Muscle of leg (tissue), 16 donors: ENCODE measurements at places on chromosomes 7 and 10. TPM values are rescaled to one million over a fixed set of nuclear protein-coding genes. Genes with fewer than 3 reads are reported as not detected.

DNA sequence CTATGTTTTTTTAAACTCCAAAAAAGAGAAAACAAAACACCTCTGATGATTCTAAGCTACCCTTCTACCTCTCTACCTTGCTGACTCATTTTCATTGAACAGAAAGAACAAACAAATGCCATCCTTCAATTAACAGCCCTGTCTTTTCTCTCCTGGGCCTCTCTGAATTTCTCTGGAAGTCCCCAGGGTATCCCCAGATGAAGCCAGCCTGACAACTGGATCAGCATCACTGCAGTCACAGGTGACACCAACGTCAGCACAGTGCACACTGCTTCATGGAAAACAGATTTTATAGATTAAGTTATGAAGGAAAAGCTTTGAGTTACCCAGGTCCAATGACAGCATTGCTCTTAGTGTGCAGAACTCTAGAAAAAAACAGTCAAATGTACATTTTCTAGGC lies 5.7 kb downstream of the HUS1 start:
- no peak for DNase-seq

DNA sequence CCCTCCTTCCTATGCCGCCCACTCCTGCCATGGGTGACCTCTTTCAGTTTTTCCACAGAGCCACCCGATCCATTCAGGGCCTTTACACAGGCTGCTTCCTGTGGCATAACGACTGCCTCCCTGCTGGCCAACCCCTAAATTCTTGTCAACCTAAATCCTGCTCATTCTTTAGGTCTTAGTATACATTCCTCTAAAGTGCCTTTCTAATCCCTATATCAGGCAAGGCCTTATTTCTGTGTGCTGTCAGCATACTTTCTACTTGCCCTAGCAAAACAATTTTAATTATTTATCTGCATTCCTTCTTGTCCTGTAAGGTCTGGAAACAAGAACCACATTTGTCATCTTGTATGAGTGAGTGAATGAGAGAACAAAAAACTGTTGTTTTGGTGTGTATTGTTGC lies 132.4 kb downstream of the DNAH11 start:
- no peak for DNase-seq

IFIT1B gene
- total RNA-seq, result 1.1 TPM

INMT gene
- total RNA-seq, result 15.7 TPM

NPFFR1 gene
- total RNA-seq, result not detected

DNA sequence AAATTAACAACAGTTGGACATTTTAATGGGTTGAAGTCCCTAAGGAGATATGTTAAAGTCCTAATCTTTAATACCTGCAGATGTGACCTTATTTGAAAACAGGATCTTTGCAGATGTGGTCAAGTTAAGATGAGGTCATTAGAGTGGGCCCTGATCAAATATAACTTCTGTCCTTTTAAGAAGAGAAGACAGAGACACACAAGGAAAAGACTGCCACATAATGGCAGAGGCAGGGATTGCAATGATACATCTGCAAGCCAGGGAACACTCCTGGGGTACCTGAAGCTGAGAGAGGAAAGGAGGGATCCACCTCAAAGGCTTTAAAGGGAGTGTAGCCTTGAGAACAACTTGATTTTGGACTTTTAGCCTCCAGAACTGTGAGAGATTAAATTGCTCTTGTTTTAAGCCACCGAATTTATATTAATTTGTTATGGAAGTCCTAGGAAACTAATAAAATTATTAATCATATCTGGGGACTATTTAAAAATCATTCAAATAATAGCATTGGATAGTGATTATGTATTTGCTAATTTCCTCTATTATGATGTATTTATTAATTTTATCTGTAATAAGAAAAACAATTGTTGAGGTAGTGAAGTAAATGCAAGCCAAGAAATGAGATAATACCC lies 700.0 kb upstream of the PCDH15 start:
- peak; percentile 5 for DNase-seq

EBF3 gene
- 33.6 TPM for total RNA-seq

GRCh38 chr10:107002068-107002467 lies 162.4 kb downstream of the SORCS1 start:
- DNase-seq, result no peak

- no peak for DNase-seq
Measured at GRCh38 chr7:34452363-34452762, 205.7 kb upstream of the NPSR1 start.
